ENCODE measurements at places on chromosomes 4 and X.

- DNase-seq = no peak
These were observed 707.5 kb downstream of the PCDH7 start for GRCh38 chr4:31427691-31428090.

DNA sequence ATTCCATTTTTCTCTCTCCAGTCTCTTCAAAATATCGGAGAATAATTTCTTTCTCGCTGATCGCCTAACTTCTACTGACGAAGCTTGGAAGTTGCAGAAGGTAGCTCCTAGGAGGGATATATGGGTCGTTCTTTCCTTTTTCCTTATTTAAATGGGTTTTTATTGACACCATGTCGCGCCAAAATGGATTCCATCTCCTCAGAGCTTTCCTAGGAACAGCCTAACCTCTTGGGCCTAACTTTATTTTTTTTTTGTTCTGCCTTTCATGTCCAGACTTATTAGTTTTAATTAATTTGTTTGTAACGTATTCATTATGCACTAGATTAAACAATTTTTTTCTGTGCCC, 359.4 kb upstream of the ZCCHC13 start:
- no peak for DNase-seq

DNA sequence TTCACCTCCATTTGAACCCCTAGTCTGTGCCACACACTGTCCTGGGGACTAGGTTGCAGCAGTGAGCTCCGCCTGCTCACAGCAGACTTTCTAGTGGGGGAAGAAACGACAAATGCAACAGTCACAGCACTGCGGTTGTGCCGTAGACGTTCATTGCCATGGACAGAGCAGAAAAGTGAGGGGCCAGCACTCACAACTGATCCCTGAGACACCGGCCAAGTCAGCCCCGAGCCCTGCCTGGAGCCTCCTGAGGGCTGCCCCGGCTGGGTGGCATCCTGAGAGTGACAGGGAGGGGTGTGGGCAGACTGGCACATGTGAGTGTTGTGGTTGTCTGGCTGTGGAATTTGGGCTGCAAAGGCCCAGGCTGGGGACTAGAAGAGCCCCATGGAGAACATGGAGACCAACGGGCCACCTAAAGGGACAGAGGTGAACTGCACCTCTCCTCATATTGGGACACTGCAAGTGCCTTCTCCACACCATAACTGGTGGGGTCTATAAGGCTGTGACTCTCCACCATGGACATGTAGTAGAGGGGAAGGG, 4.6 kb downstream of the DUSP9 start:
- no peak for DNase-seq

- no peak for DNase-seq
These were observed 3.4 kb downstream of the AKAP14 start for GRCh38 chrX:119899125-119899524.

All from activated CD4-positive, CD25-positive, alpha-beta regulatory T cell (primary cell).